GM19239 (cell line): ENCODE measurements at places on chromosomes 6 and 20.

DNA sequence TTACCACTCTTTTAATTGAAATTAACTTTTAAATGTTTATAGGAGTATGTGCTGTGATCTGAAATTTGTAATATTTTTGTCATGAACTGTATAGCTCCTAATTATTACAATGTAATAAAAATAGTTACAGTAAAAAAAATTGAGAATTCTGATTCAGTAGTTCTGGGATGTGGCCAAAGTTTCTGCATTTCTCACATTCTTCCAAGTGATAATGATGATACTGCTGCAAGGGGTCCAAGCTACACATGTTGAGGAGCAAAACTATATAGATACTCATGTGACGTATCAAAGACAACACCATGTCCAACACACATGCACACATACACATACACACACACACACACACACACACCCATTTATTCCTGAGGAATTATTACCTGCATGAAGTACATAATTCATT lies 71.0 kb upstream of the FAM83B start:
- no peak for DNase-seq

DNA sequence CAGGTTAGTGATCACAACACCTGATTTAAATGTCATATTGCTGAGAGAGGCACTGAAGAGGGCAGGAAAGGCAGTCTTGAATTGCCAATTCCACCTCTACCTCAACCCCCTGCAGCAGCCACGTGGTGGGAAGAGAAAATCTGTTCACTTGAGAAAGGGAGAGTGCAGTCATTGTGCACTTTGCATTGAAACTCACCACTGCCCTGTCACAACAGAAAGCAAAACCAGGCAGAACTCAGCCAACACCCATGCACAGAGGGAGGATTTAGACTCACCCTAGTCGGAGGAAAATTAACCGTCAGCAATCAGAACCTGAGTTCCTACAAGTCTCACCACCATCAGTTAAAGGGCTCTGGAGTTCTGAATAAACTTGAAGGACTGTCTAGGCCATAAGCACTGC lies 1040.2 kb downstream of the HACE1 start:
- DNase-seq: no peak

DNA sequence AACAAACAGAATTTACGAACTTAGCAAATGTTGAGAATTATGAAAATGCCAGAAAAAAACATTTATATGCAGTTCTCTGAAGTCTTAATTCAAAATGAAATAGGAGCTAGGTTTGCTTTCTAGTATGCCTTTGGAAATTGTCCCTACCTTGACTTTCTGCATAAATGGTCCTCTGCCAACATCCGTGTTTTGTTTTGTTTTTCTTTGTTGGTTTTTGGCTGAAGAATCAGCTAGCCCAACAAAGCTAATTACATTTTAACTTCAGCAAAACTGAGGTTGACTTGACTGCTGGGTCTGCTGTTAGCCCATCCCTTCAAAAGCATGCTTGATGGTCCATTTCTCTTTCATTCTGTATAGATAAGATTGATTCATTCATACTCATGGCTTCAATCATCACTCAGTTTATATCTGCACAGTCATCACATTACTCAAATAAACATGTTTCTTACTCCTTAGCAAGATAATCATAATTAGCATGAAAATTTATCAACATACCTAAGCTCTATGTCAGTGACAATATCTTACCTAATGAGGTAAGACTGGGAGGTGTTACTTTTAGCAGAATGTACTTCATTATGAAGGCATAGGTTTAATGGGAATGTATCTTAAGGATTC lies 76.4 kb downstream of the ADGRB3 start:
- DNase-seq: no peak

- no peak for DNase-seq
Measured at GRCh38 chr6:93323630-93324029, 95.7 kb downstream of the EPHA7 start.

- no peak for DNase-seq
Measured at GRCh38 chr20:15257569-15257870, 920.1 kb upstream of the FLRT3 start.

DNA sequence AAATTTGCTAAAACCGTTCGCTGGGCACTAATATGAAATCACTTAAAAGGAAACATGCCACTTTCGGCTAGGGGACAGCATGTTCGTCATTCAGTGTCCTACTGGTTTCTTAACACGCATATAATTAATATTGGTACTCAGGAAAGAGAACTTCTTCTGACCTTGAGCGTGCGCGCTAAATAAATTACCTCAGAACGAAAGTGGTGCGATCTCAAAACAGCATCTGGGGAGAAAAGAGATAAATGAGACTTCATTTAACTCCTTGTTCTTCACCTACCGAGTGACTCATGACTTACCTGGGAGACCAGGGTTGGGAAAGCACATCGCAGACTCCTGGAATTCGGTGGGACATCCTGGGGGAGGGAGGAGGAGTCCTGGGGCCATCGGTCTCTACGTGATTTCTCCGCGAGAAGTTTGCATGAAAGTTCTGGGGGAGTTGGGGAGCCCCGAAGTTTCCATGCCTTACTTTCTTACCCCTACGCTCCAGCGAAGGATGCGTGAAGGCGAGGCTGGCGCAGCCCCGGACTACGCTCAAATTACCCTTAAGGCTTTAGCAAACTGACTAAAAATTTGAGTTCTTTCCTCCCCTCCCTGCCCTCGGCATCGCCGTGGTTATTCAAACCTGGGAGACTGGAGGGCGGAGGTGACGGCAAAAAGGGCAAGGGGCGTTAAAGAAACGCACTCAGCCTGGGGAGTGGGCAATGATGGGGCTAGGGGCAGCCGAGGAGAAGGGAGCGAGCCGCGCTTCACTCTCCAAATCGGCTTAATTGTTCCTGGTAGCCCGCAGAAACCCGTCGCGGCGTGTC lies 1.1 kb upstream of the BEND6 start:
- no peak for DNase-seq

DNA sequence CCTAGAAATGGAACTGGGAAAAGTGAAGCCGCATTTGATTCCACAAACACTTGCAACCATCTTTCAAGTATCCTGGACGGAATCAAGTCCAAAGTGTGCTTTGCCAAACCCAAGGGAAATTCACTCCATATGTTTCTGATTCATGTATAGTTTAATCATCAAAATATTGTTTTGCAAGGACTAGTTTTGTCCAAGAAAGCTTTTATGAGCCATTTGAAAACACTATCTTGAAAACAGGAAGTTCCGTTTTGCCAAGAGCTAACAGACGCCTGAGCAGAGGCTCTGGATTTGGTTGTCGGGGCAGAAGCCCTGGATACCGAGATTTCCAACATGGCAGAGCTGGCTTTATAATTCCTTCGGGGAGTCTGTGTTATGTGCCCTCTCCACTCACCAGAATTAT lies 251.1 kb downstream of the PHACTR1 start:
- DNase-seq: no peak

DNA sequence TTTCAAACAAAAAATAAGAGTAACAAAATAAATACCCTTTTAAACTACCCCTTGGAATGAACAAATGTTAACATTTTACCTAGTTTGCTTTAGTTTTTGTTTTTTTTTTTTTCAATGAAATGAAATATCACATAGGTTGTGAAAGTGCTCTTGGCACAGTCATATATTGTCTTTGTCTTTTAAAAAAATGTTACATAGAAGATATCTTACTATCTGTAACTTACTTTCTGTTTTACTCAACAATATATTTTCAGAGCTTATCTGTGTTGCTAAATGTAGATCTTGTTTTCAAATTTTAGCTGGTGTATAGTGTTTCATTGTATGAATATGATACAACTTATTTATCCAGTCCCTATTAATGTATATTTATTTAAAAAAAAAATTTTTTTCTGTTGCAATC lies 8.6 kb downstream of the CEP57L1 start:
- DNase-seq: no peak

DNA sequence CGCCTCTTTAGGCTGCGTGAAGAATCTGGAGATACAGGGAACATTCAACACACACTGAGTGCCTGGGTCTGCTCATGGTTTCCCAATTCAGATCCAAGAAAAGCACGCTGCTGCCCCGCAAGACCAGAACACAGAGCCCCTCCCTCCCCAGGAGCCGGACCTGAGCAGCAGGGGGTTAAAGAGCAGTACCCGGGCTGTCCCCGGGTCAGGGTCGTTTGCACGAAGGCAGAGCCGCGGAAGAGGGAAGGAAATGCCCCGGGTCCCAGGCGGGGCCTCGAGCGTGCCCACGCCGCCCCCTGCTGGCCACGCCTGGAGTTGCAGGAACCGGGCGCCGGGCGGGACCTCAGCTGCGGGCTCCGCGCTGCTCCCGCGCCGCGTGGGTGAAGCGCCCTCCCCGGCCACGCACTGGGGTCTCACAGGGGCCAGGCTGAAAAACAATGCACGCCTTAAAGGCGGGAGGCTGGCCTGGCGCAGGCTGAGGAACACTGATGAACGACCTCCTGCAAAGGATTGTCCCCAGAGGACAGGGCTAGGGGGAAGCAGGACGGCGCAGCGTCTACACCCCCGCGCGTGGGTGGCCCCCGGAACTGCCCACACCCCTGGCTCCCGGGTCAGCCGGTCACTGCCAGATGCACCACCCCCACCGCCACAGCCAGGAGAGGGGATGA lies 48.9 kb downstream of the ANKRD60 start:
- peak; percentile 76 for DNase-seq

- DNase-seq: no peak
Measured at GRCh38 chr6:43334466-43335095, 26.0 kb upstream of the CRIP3 start.

- peak; percentile 40 for DNase-seq
Measured at GRCh38 chr6:166333172-166333995, 9.0 kb downstream of the SFT2D1 start.

DNA sequence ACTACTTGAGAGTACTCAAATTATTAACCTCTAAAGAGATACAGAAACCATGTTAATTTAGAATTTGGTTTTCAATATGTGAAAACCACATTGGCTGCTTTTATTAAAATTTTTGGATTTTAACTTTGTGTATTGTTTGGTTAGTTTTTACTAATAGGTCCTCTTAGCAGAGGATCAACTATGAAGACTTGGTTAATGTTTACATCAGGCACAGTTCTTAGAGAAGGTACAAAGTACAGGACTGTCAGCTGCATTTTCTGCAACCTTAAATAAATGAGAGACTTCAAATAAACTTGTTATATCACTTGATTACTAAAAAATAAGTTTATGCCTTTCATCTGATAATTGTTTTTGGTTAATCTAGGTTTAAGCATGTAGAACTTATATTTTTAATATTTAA lies 89.1 kb downstream of the PHF3 start:
- DNase-seq: no peak
